Activated T-helper 2 cell treated with anti-CD3 and anti-CD28 coated beads, Interferon-gamma antibody, Interleukin-2, Interleukin-4, amounts not matched to agents 10 μg/mL and 5 μg/mL and 100 μg/mL, durations not matched to agents 14 hours and 24 hours and 36 hours (primary cell): ENCODE measurements at places on chromosomes 13 and 19. TPM values are rescaled to one million over a fixed set of nuclear protein-coding genes. Genes with fewer than 3 reads are reported as not detected.

The PSG6 gene
- total RNA-seq, result not detected in 2 replicates

The PLVAP gene
- total RNA-seq, result not detected in 2 replicates

The SELENOV gene
- total RNA-seq, result not detected in 2 replicates

The TMEM272 gene
- 0.18 TPM in 1 of 2 replicates, not detected in the other for total RNA-seq

The ZNF324B gene
- 9.6 and 11.3 TPM in 2 replicates for total RNA-seq

The PNMA8A gene
- total RNA-seq, result not detected in 2 replicates

The AMER2 gene
- not detected in 2 replicates for total RNA-seq

The C19orf47 gene
- 22.4 and 25.1 TPM in 2 replicates for total RNA-seq

- no peak for DNase-seq
Measured at GRCh38 chr13:108760541-108760940, 131.1 kb downstream of the MYO16 start.

GRCh38 chr19:40217934-40218890 lies at the start of gene TTC9B:
TSS of gene TTC9B (minus strand) at chr19:40218384. CDS start at chr19:40218381, 3 bp downstream.
- peak; percentile 51 for DNase-seq

DNA sequence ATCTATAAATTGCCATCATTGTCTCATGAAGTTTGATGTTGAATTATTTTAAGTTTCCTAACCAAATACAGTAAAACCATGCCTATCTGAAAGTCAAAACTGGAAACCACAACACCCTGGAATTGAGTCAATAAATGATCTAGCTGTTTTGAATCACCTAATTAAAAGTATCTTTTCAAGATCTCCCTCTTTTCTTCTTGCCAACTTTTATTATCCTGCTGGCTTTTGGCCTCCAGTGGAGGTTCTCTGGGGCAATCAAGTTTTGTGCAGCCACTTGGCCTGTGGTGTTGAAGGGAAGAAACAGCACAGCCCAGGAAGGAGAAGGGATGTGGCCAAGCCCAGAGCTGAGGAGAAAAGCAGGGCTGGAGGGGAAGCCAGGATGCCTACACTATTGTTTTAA lies 255.4 kb downstream of the COG6 start:
- no peak for DNase-seq

DNA sequence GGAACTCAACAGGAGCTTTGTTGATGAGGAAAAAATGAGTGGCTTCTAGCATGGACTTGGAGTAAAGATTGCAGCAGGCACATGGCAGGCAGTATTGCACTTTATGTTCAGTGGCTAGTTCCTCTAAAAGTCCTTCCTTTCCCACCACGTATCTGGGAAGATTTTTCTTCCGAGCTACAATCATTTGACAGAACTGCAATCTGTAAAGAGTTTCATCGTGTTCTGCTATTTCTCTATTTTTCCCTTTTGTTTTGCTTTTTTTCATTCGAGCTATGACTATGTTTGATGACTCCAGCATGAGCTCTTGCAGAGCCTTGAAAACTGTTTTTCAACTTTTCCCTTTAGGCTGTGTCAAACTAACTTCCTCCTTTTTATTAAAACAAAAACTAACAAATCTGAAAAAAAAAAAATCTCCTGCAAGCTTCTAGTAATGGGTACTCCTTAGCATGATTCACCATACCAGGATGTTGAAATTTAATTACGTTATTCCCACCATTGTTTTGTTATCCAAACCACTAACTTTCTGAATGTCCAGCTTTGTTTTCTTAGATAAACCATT lies 12.3 kb downstream of the CLDN10 start:
- DNase-seq, result no peak

- DNase-seq, result no peak
Measured at GRCh38 chr13:51636349-51636890, 52.2 kb downstream of the WDFY2 start.

DNA sequence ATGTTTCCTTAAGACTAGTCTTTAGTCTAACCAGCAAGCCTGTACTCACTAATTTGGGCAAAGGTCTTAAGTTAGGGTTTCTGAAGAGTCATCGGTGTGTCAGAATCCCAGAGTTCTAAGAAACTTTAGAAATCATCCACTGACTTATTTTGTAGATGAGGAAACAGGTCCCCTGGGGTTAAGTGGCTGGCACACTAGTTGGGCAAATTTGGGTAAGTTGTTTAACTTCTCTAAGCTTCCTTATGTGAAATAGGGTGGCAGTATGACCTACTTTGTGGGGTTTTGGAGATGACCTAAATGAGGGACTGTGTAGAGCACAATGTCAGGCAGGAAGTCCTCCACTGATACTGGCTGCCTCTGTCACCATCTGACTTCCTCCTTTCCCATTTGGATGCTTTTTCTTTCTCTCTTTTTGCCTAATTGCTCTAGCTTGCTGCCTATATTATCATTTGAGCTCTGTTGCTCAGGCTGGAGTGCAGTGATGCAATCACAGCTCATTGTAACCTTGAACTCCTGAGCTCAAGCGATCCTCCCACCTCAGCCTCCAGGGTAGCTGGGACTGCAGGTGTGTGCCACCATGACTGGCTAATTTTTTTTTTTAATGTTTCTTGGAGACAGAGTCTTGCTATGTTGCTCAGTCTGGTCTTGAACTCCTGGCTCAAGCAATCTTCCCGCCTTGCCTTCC lies 2.3 kb downstream of the ADGRE3 start:
- DNase-seq, result no peak

DNA sequence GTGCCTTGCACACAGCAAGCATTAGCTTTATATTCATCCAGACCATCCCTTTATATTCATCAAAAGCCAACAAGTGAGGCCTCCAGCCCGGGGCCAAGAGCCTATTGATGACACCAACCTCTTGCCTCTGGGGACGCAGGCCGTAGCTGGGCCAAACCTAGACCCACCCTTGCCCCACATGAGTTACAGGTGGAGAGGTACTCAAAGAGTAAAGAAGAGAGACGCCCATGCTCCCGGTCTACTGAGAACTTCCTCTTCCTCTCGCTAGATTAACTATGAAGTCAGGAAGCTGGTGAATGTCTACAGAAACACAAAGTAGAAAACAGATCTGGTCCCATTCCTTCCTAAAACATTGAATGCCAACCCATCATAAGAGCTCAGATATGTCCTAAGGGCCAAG lies 3.8 kb upstream of the MLNR start:
- DNase-seq, result no peak

DNA sequence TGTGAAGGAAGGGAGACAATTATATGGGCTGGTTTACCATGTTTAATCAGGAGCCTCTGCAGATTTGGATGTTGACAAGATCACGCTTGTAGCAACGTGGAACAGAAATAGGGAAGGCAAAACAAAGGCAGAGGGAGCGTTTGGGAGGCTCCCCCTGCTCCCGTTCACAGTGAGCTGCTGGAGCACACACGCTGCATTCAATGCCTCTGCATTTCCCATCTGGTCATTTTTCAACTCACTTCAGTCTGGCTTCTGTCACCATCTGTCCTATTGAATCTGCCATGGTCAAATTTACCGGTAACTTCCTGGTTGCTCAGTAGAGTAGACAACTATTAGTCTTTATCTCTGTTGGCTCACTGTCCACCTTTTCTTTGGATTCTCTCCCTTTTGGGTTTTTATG lies 91.0 kb downstream of the NHLRC3 start:
- DNase-seq, result no peak

- DNase-seq, result no peak
Measured at GRCh38 chr13:29304148-29304547, 291.3 kb downstream of the SLC7A1 start.

DNA sequence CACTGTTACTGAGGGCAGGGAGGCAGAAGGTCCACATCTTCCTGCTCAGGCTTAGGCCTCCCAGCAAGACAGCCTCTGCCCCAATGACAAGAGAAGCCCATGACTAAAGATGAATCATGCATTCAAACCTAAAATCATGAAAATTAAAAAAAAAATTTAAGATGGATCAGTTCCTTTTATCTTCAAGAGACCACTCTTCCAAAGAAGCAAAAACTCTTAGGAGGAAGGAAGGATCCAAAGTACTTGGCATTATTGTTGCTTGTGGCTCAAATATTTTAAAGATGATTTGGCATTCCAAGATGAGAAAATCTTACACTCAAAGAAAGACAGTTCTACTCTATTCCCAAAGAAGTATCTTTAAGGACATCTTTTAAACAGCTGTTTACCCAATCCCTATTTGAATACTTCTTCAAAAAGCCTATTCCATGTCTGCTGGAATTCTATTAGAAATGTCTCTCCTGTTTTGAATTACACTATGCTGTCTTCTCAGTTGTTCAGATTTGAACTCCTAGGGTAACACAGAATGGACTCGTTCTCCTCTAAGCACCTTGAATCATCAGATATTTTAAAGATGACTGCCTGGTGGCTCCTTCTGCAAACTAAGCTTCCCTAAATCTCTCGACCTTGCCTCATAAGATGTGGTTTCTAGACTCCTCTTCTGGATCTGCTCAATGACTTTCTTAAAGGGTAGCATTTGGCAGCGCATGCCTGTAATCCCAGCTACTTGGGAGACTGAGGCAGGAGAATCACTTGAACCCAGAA lies 7.0 kb downstream of the SERP2 start:
- DNase-seq, result no peak

GRCh38 chr19:27776524-27776923 lies 1436.4 kb downstream of the UQCRFS1 start:
- DNase-seq, result no peak

- no peak for DNase-seq
Measured at GRCh38 chr13:54687173-54687572, 1658.6 kb downstream of the OLFM4 start.

GRCh38 chr13:53088871-53089270 lies 60.3 kb downstream of the OLFM4 start:
- DNase-seq, result no peak

GRCh38 chr19:38304866-38305429 lies 897 bp downstream of the C19orf33 start:
- DNase-seq, result no peak

DNA sequence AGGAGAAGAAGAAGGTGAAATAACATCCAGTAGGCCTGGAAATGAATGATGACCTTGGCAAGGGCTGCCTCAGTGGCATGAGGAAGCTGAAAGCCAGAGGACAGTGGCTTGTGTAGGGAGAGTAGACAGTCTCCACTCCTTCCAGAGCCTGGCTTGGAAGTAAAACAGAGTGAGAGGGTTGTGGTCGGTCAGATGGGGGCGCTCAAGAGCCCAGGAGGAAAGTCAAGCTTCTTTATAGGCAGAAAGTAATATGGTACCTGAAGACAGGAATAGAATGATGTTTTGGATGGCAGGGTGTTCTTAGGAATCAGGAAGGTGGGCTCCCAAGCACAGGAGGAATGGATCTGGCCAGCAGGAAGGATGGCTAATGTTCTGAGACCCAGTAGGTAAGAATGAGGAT lies 75.1 kb upstream of the TSC22D1 start:
- DNase-seq, result no peak

GRCh38 chr13:113151745-113152690 lies 6.4 kb upstream of the PROZ start:
- DNase-seq, result no peak

- DNase-seq, result no peak
Measured at GRCh38 chr19:28968721-28969120, 244.2 kb downstream of the UQCRFS1 start.

- no peak for DNase-seq
Measured at GRCh38 chr13:100140441-100140840, 51.5 kb downstream of the PCCA start.

- no peak for DNase-seq
Measured at GRCh38 chr19:8512115-8512967, 1.6 kb downstream of the ZNF414 start.
